ENCODE measurements at places on chromosomes 1 and 21. TPM values are rescaled to one million over a fixed set of nuclear protein-coding genes. Genes with fewer than 3 reads are reported as not detected.

The HSF2BP gene
- total RNA-seq: 0.78 TPM

The GATAD2B gene
- total RNA-seq: 31.5 TPM

The FLG2 gene
- total RNA-seq: not detected

The PDC gene
- not detected for total RNA-seq

The TEX38 gene
- not detected for total RNA-seq

The MCL1 gene
- 607 TPM for total RNA-seq

The C1QA gene
- total RNA-seq: 501 TPM

The TMPRSS15 gene
- total RNA-seq: not detected

GRCh38 chr21:46295996-46296752 is 10.0 kb downstream of the YBEY start:
- H3K27me3 ChIP-seq: no peaks in the 10 kb centered on the region
- DNase-seq: peak; percentile 15
- H3K4me3 ChIP-seq: peak overlapping the region; percentile 43

- H3K27ac ChIP-seq: no peak overlapping the region
- no peaks in the 10 kb centered on the region for H3K27me3 ChIP-seq
- H3K36me3 ChIP-seq: no peaks in the 10 kb centered on the region
- peaks cover 23% of the 10 kb centered on the region for H3K4me1 ChIP-seq
- DNase-seq: no peak
- peak overlapping the region; percentile 4 for H3K4me3 ChIP-seq
These were observed 3.6 kb downstream of the ACTN2 start for GRCh38 chr1:236689713-236690569.

- H3K4me1 ChIP-seq: no peaks in the 10 kb centered on the region
- DNase-seq: no peak
- no peak overlapping the region for H3K4me3 ChIP-seq
- H3K27me3 ChIP-seq: no peaks in the 10 kb centered on the region
These were observed 91.9 kb downstream of the IGSF21 start for GRCh38 chr1:18199462-18199861.

DNA sequence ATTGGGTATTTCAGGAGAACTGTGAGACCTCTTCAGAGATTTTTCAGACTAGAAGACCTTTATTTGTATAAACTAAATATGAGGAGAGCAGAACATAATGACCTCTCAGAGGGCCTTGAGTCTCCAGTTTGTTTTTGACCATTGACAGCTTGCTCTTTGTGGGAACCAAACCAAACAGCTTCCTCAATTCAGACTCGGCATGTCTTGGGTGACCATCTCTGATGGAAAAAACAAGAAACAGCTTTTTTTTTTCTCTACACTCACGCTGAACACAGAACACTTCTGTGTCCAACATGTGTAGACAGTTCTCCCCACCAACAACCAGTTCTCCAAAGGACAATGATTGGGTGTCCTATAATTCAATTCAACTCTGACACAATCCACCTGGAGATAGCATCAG is 11.5 kb downstream of the ATP1A4 start:
- no peak overlapping the region for H3K27ac ChIP-seq
- H3K4me3 ChIP-seq: no peak overlapping the region
- H3K27me3 ChIP-seq: no peaks in the 10 kb centered on the region
- peaks cover 2% of the 10 kb centered on the region for H3K4me1 ChIP-seq
- no peaks in the 10 kb centered on the region for H3K36me3 ChIP-seq
- no peak for DNase-seq

DNA sequence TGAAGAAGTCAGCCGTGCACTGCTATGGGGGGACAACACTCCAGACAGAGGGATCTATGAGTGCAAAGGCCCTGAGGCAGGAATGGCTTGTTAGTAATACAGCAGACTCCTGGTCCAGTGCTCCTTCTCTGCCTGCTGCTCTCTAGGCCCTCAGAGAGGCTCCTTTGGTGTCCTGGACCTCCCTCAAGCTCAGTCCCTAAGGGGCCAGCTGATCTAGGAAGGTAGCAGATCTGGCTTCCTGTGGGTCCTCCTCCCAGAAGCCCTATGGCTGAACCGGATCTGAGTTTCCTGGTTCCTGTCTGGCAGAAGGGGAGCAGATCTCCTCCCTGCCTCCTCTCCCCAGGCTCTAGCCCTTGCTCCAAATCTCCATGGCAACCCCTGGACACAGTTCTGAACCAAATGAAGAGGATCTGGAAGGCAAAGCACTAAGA is at the start of gene LDLRAD2:
Gene LDLRAD2 (plus strand): TSS at position 391 of the 431 bp plus-strand sequence. CDS start 187 bp downstream, outside the sequence.
- no peaks in the 10 kb centered on the region for H3K36me3 ChIP-seq
- H3K27me3 ChIP-seq: no peaks in the 10 kb centered on the region
- no peak for DNase-seq
- no peak within 1 kb of the TSS for H3K4me3 ChIP-seq
- no peak within 1 kb of the TSS for H3K27ac ChIP-seq

GRCh38 chr1:150320667-150320978 is 710 bp upstream of the PRPF3 start:
- H3K27me3 ChIP-seq: no peaks in the 10 kb centered on the region
- peak overlapping the region; percentile 77 for H3K4me3 ChIP-seq
- peaks cover 9% of the 10 kb centered on the region for H3K36me3 ChIP-seq
- H3K27ac ChIP-seq: peak overlapping the region; percentile 90
- no peak for DNase-seq

- DNase-seq: no peak
- no peaks in the 10 kb centered on the region for H3K4me1 ChIP-seq
- H3K27ac ChIP-seq: no peak overlapping the region
- no peaks in the 10 kb centered on the region for H3K36me3 ChIP-seq
- no peaks in the 10 kb centered on the region for H3K27me3 ChIP-seq
- no peak overlapping the region for H3K4me3 ChIP-seq
These were observed 11.0 kb downstream of the DLGAP3 start for GRCh38 chr1:34918386-34918976.

DNA sequence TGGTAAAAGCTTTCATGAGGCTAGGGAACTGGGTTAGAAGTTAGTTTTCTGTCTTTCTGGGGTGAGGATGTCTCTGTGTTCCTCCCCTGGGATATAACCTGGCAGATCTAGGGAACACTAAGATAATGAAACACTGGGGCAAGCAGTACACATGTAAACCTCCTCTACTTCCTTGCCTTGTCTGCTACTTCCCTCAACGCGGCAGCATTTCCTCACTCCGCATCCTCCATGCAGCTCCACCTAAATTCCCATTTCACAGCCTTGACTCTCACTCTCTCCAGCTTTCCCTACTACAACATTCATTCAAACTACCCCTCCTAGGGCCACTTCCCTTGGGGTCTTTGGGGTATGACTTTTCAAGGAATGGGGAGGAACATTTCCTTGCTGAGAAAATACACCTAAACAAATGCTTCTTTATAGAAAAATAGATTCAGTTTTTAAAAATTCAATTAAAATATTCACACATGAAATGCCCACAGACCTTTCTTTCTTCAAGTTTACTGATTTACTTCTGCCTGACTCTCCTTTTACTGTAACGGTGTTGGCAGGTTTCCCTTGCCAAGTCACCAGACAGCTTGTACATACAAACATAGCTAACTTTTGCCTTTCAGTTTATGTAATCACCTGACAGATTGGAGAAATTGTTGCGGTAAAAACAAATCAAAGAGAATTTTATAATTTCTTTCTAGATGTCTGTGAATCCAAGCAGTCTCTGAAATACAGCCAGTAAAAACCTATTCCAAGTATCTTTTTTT is 90.1 kb downstream of the TNFSF18 start:
- H3K27me3 ChIP-seq: no peaks in the 10 kb centered on the region
- H3K27ac ChIP-seq: no peak overlapping the region
- H3K4me3 ChIP-seq: no peak overlapping the region
- H3K36me3 ChIP-seq: no peaks in the 10 kb centered on the region

- H3K4me1 ChIP-seq: peaks cover 26% of the 10 kb centered on the region
- H3K27me3 ChIP-seq: no peaks in the 10 kb centered on the region
- H3K4me3 ChIP-seq: no peak overlapping the region
- no peaks in the 10 kb centered on the region for H3K36me3 ChIP-seq
- no peak for DNase-seq
These were observed 138.0 kb upstream of the ARHGEF16 start for GRCh38 chr1:3316340-3316943.

DNA sequence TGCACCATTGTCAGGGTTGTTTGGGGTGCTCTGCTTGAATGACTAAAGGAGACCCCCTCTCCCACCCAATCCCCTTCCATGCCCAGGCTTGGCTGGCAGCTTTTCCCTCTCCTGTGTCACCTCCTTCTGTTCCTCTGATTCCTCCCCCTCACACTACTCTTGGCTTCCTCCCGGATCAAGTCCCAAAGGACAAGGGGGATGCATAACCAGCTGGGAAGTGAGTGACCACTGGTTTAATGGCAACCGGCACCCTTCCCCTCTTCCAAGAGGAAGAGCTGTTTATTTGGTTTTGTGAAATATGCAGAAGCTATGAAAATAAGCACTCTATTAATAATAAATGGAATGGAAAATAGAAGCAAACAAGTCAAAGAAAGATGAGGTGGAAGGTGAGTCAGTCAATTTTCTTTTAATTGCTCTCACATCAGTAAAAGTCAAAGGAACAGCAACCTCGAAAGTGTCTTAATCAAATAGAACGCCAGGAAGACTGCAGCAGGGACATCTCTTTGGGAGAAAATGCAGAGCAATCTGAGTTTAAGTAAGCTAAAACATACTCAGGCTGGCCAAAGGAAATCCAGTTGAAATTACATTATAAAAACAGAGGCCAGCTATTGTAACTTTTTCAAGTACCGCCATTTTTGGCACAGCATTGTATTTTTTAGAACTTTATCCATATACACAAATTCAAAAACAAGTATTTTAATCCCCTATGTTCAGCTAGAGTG is 322.5 kb downstream of the SIPA1L2 start:
- H3K36me3 ChIP-seq: no peaks in the 10 kb centered on the region
- peaks cover 6% of the 10 kb centered on the region for H3K4me1 ChIP-seq
- no peak overlapping the region for H3K27ac ChIP-seq
- DNase-seq: no peak
- H3K27me3 ChIP-seq: no peaks in the 10 kb centered on the region
- H3K4me3 ChIP-seq: no peak overlapping the region

DNA sequence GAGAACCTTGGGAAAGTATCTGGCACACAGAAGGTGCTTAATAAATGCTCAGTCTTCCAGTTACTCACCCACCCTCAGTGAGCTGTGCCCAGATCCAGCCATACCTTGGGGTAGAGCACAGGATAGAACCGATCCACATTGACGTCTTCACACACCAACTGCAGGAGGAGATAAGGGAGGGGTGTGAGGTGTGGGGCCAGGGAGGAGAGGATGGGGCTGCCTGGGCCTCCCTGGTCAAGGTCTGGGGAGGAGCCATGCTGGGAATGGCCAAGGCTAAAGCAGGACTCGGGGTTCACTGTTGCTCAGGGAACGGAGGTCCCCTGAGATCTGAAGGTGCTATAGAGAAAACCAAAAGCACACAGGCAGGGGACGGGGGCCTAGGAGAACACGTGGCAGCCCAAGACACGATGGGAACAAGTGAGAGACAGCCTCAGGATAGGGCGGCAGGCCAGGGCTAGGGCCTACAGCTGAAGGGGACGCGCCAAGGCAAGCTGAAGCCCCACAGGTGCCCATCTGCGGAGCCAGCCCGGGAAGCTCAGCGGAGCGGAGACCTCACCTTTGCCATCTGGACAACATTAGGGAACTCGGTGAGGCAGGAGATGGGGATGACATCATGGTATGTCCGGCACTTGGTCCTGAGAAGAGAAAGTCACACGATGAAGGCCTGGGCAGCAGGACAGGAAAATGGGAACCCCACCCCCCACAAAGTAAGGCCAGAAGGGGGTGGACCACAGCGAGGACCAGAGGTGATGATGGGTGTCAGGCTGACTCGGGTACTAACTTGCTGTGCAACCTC is 55.9 kb downstream of the RAP1GAP start:
- H3K4me3 ChIP-seq: no peak overlapping the region
- H3K36me3 ChIP-seq: no peaks in the 10 kb centered on the region
- no peak for DNase-seq
- no peaks in the 10 kb centered on the region for H3K4me1 ChIP-seq

DNA sequence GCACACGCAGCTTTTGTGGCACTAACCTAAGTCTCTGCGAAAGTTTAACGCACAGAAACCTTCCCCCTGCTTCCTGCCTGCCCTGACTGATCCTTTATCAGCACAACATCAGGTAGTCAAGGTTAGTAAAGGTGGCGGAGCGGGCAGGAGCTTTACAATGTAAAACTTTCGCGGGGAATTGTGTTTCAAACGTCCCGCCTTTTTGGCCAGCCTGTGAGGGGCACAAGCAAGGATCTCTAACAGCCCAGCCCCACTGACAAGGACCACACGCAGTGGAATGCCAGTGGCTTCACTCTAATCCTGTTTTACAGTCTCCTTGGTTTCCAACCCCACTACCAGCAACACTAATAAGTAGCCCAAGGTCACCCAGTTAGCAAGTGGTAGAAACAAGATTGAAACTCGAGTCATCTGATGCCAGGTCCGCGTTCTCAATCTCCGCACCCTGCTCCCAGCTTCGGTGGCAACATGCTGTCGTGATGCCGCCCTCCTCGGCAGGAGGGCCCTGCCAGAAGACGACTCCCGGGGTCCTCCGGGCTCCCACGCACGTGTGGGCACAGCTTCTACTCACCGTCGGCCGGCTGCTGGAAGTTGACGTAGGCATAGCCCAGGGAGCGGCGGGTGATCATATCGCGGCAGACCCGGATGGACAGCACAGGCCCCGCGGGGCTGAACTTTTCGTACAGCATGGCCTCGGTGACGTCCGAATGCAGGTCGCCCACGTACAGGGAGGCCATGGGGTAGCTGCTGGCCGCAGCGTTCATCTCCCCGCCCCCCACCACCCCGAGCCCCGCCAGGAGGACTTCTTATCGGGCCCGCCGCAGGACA is 1.2 kb downstream of the PABPC4 start:
- H3K36me3 ChIP-seq: peaks cover 19% of the 10 kb centered on the region
- H3K27me3 ChIP-seq: no peaks in the 10 kb centered on the region

DNA sequence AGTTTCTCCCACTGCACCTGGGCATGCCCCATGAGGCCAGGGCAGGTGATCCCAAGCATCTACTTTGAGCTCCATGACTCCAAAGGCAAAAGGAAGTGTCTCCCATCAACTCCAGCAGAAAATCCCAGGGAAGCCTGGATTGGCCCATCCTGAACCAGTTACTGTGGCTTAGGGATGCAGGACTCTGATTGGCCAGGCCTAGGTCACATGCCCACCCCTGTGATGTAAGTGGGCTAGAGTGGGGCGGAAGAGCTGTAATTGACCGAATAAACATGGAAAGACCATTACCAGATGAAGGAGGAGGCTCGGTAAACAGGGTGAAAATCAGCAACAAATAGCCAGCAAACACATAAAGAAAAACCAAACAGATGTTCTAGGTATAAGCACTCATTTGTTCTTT is 45.2 kb downstream of the MATN1 start:
- H3K4me1 ChIP-seq: no peaks in the 10 kb centered on the region
- H3K27ac ChIP-seq: no peak overlapping the region
- no peak for DNase-seq
- H3K36me3 ChIP-seq: no peaks in the 10 kb centered on the region

DNA sequence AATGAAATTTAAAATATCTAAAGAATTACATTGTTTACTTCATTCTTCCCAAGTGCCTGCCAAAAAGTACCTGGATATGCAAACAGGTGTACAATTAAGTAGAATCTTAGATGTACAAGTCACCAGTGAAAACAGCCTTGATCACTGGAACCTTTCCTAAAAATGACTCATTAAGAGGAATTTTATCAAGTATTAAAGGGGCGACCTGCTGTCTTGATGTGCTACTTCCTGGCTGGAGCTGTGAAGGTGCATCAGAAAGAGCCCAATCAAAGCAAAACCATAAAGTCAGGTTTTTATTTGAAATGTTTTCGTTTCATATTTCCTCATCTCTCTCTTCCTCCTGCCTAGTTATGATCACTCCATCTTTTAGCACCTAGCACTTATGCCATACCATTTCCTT is 33.4 kb downstream of the IFI44 start:
- no peak overlapping the region for H3K27ac ChIP-seq
- H3K4me3 ChIP-seq: no peak overlapping the region
- no peaks in the 10 kb centered on the region for H3K27me3 ChIP-seq
- DNase-seq: no peak
- no peaks in the 10 kb centered on the region for H3K36me3 ChIP-seq

GRCh38 chr1:29756498-29756897 is 520.2 kb downstream of the PTPRU start:
- no peaks in the 10 kb centered on the region for H3K4me1 ChIP-seq
- H3K27me3 ChIP-seq: no peaks in the 10 kb centered on the region
- H3K36me3 ChIP-seq: no peaks in the 10 kb centered on the region
